ENCODE measurements at places on chromosomes 7 and 10.
A peak's percentile ranks its signal among the peaks of the same experiment; 100 is the strongest.

DNA sequence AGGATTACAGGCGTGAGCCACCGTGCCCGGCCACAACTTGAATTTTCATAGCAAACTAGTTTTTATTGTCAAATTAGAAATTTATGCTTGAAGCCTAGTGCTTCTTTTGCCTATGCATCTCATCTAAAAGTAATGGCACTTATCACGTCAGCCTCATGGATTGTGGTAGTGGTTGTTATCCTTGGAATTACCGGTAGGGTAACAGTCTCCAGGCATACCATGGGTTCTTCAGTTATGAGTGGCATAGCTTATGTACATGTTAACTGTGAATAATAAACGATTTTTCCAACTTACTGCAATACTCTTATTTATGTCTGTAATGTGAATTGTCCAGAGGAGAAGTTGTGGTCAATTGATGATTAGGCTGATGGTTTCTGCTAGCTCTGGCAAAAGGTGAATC, 63.1 kb downstream of the BMPR1A start:
- no peak for DNase-seq

DNA sequence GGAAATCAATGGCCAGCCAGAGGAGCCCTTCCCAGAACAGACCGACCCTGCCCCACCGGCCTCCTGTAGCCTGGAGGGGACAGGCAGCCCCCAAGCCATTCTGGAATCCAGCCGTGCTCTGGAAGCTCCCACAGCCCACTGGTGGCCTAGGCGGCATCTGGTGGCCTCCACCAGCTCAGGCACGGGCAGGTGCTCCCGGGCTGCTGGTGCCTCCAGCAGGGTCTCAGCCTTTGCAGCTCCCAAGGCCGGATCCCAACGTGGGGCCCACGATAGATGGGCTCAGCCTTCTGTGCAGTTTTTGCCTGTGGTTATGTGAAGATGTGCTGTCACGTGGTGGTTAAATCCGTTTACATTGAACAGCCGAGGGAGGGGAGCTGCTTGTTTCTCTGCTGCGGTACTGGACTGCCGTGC, 44.4 kb downstream of the JAKMIP3 start:
- no peak for DNase-seq

DNA sequence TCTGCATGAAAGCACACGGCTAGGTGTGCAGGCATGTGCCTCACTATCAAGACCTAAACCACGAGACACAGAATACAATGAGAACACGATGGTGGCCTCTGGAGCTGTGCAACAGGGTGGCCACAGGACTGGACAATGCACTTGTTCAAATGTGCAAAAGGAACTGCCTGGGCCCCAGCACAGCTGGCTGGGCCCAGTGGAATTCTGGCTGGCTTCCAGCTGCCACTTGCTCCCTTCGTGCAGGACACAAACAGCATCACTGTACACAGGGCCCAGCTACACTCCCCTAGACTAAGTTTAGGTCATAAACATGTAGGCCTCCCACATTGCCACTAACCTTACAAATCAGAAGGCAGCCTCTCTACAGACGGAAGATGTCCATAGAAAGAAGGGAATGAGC, 23.4 kb downstream of the DOCK4 start:
- DNase-seq, result no peak

GRCh38 chr7:29940199-29940598, 49.4 kb downstream of the SCRN1 start:
- no peak for DNase-seq

DNA sequence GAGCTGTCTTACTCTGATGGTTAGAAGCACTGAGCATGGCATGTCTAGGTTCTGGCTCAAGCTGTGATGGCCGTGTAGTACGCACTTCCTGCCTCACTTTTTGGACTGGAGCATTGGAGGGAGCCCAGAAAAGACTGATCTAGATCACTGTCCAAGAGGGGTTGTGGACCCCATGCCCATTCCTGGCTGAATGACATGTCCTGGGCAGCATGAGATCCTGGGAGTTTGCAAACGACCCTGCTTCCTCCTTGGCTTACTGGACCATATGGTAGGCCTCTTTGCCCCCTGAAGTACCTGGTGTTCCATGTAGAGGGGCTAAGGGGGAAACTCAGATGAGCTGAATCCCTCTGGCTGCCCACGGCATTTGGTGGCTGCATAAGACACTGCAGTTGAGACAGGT, 36.7 kb downstream of the ARHGAP22 start:
- DNase-seq, result no peak

GRCh38 chr10:11074536-11075267, 57.0 kb downstream of the CELF2 start:
- DNase-seq, result no peak

DNA sequence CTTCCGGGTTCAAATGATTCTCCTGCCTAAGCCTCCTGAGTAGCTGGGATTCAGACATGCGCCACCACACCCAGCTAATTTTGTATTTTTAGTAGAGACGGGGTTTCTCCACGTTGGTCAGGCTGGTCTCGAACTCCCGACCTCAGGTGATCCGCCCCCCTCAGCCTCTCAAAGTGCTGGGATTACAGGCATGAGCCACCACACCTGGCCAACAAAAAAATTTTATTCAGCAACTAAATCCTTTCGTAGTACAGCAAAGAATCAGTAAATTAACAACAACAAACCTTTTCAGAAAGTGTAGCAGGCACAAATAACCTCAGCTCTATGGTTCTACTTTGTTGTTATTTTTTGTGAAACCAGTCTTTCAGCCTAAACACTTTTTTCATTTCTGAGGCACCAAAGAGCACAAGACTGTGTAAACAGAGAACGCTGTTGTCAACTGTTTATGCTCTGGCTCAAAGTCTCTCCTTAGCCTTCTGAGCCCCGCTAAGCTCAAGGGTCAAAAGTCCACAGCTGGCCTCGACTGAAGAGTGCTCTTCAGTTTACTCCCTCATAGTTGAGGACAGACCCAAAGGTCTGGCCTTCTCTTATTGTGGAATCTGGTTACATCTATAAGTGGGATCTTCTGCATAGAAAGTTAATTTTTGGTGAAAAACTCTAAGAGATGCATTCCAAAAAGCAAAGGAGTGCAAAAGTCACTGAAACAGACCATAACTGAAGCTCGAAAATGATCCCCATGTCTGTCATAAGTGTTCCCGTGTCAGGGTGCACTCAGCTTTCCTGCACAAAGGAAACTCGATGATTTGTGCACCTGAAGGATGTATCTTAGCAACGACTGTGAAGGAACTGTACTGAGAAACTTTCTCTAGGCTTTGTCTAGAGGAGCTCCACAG, 24.6 kb upstream of the DDX50 start:
- no peak for DNase-seq

GRCh38 chr7:157795199-157795598, 458.4 kb downstream of the DNAJB6 start:
- DNase-seq, result no peak

GRCh38 chr10:128084364-128084763, 41.9 kb downstream of the MKI67 start:
- no peak for DNase-seq

DNA sequence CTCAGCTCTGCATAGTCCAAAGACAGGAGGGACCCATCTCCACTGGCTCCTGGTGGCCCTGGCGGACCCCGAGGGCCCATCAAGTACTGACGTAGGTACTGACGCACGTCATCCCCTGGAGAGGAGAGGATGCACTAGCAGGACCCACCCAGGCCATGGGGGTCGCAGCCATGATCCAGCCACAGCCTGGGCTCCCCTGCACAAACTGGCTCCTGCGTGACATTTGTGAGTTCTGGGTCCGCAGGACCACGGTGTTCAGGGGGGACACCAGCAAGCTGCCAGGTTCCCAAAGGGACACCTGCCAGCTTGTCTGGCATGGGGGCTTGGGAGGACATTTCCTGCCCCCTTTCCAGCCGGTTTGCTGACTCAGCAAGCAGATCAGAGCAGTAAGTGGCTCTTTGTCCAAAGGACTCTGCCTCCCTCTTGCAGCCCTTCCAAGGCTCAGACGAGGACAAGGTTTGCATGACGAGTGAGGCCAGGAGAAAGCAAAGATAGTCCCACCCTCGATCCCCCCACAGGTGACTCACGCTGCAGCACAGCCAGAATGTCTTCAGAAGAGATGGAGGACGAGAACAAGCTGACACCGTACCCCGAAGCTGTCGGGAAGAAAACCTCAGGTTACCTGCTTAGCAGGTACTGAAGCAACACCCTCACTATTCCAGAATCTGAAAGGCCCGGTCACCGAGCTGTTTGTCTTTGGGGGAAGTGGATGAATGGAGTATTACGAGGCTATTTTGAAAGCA, 49.0 kb downstream of the COL17A1 start:
- DNase-seq, result peak; percentile 1

DNA sequence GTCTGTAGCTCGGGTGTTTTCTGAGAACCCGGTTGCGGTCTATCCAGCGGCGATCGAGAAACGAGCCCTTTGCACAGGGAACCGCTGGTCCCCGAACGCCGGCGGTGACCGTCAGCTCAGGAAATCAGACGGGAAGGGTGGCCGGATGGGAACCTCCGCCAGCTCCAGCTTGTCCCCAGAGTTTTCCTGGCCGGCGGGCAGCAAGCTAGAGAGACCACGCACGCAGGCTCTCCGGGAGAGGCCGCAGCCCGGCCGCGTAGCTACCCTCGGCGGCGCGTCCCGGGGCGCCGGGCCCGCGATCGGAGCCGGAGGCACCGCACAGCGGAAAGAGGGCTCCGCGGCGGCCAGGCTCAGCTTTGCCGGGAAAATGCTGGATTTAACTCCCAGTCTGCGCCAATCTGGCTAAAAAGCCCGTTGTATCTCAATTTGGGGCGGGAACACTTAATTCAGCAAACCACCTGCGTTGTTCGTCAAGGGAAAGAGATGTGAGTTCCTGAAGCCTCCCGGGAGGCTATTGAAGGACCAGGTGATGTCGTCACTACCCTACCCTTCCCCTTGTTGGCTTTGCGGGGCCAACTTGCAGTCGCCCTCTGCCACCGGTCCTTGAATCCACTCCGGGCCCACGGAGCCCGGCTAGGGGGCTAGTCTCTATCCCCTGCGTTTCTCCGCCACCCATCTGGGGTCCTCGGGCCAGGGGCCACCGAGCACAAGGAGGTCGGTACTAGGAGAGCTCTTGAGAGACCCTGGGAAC, 859 bp upstream of the CH25H start:
- DNase-seq, result no peak

GRCh38 chr10:30987463-30987862, 44.2 kb downstream of the ZNF438 start:
- DNase-seq, result no peak

DNA sequence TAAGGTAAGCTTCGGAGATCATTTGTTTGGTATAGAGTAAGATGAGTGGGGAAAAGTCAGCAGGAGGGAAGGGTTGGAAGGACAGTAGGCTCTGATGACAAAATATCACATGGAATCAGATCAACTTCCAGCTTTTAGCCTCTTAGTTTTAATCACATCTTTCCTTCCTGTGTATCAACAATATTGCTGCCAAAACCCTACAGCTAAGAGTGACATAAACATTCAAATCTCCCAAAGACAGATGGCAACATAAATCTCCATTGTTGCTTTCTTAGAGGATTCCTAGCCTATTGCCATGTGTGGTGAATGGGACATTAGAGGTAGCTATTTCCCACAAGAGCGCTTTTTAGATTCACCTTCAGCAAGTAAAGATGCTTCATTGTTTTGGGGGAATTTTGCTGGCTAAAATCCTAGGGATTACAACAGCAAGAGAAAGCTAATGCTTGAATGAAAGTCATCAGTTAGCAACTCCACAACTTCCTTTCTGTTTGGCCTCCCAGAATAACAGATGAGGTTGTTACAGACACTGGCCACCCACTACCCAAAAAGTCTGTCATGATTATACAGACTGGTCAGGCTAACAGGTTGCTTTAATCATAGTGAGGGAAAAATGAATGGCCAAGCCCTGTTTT, 35.2 kb upstream of the FZD1 start:
- DNase-seq, result no peak

DNA sequence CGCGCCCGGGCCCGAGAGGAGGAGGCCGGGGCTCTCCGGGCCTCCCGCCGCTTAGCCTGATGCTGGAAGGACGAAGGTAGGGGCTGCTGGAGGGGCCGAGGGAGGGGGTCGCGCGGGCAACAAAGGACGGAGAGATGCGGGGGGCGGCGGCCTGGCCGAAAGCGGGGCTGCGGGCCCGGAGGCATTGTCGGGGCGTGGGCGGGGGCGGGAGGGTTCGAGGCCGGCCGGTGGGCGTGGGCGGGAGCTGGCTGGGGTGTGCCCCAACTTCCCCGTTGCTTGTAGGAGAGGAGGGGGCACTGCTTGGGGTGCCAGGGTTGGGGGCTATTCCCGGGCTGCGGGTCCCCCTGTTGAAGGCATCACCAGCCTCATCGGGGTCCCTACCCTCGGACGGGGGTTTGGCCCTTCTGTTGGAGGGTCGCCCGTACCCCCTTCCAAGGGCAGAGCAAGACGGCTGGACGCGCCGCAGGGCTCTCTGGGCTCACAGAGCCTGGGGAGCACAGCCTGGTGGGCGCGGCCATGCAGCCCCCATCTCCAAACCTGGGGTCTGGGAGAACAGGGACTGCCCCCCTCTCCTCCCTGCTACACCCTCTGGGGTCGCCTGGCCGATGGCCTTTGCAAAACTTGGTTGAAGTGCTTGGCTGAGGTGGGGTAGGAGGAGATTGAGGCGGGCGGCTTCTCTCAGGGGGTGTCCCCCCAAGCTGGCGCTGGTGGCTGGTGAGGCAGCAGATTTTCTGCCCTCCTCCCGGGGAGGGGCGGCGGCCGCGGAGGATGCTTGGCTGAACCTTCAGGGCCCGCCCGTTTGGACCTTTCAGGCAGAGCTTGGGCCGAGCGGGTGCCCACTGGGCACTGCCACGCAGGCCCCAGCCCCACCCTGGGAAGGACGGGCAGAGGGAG, 699 bp downstream of the CLIP2 start:
- DNase-seq, result no peak

DNA sequence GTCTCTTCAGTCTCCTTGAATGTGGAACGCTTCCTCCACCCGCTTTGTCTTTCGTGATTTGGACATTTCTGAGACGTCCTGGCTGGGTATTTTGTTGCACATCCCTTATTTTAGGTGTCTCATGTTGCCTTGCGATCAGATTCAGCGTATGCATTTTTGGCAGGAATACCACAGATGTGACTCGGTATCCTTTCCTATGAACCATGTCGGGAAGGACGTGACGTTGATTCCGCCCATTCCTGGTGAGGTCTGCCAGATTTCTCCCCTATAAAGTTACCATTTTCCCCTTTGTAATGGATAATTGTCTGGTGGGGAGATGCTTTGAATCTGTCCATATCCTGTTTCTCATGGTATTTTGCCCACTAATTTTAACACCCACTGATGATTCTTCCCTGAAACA, 49.6 kb downstream of the RBM17 start:
- DNase-seq, result no peak

GRCh38 chr10:326894-327635, 191.8 kb downstream of the ZMYND11 start:
- DNase-seq, result no peak
